ENCODE measurements at places on chromosomes 5 and 9. TPM values are rescaled to one million over a fixed set of nuclear protein-coding genes. Genes with fewer than 3 reads are reported as not detected.

The POU4F3 gene
- total RNA-seq, result 0.15 TPM

The CCL27 gene
- total RNA-seq, result not detected

The QRFP gene
- not detected for total RNA-seq

The KIAA1958 gene
- 4.3 TPM for total RNA-seq

The CAST gene
- 218 TPM for total RNA-seq

The CAMK2A gene
- total RNA-seq, result not detected

The SAPCD2 gene
- total RNA-seq, result 21.1 TPM

The SLC36A3 gene
- not detected for total RNA-seq

The ACTL7B gene
- total RNA-seq, result 0.17 TPM

The MRPS27 gene
- total RNA-seq, result 54.3 TPM

The C8G gene
- 4.2 TPM for total RNA-seq
